Stimulated activated CD8-positive, alpha-beta memory T cell treated with anti-CD3 and anti-CD28 coated beads, Interleukin-7, amount 100 ng/mL, for 48 hours (primary cell): ENCODE measurements at places on chromosomes 6 and 20.

DNA sequence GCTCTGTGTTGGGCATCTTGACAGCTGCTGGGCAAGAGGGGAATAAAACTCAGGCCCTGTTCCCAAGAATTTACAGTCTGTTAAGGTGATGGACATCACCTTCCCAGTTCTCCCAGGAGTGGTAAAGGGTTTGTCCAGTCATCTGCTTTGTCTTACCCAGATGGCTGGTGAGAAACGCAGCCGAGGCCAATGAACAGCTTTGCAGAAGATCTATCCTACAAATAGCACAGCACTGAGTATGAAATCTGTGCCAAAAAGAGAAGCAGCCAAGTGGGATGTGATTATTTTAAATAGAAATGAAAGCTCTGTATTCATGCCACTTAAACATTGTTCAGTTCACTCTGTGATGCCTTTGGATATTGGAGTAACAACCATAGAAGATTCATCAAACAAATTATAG lies 132.7 kb upstream of the SLC22A16 start:
- no peak for DNase-seq

GRCh38 chr20:12023194-12023795 lies 105.6 kb downstream of the BTBD3 start:
- DNase-seq: no peak

DNA sequence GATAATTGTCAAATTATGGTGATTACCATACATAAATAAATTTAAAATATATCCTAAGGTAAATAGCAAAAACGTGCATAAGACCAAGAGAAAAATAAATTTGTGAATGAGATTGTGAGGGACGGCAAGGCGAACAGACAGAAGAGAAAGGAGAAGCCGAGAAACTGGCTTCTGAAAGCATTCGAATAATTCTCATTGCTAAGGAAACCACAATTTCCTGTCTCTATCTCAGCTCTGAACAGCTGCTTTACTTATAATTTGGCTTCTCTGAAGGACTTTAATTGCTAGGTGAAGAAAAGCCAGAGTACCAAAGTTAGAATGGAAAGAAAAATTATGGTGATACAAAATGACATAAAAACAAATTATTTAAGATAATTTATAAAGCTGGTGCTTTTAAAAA lies 79.0 kb upstream of the RGS17 start:
- DNase-seq: no peak

DNA sequence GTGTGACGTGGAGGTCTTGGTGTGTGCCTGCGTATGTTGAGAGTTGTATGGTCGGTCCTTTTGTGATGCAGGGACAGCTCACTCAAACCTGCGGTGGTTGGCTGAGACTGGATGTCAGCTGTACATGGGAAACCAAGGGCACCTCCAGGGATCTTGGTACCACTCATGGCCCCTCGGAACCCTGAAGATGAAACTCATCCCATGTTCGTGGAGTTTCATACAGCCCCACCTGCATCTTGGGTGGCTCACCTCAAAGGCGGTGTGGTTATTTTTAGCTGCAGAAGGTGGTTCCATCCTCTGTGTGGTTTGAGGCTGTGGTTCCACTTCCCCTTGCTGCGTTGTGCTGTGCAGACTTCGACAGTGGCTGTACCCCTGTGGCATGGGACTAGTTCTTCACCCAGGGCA lies 52.6 kb upstream of the SLC22A1 start:
- no peak for DNase-seq

DNA sequence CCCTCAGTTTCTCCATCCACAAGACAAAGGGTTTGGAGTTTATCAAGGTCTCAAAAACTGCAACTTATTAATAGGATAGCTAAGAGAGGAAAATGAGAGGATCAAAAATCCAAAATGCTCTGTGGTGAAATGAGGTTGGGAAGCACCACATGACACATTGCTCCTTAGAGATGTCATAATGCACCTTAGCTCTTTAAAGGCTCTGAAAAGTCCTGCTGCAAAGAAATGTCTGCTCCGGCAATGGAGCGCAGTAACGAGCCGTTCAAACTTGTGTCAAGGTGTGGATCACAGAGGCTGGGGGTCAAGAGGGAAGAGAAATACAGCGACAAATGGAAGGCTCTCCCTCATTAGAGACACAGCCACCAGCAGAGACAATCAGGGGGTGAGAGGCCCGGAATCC lies 53.1 kb downstream of the BMP7 start:
- DNase-seq: no peak

DNA sequence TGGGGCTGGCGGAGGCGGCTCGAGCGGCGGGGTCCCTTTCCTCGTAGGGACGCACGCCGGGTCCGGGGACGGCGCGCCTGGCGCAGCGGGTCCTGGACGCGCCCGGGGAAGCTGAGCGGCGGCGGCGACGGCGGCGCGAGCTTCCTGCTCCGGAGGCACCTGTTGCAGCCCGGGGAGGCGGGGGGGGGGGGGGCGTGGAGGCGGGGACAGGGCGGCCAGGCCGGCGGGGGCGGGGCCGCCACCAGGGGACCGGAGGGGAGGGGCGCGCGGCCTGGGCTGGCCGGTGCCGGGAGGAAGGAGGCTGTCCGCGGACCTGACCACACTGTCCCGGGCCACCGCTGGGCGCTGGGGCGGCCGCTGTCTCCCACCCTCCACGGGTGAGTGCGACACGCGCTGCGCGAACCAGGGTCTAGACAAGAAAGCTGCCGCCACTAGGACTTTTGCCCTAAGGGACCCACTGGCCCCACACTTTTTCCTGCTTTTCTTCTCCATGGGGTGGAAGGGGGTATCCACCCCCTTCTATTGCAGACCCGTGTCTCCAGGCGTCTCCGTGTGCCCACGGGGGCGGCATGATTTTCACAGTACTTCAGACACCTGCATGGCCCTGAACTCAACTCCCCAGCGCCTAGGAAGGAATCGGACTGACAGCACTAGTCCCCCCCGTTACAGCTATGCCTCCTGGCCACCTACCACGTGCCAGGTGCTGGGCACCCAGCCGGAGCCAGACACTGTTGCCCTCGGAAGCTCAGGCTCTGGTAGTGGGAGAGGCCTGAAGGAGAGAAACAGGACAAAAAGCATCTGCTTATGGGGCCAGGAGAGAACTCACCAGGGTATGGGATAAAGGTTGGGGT lies at the start of gene NFATC2:
NFATC2 (minus strand) TSS at position 149 of the 851 bp plus-strand sequence. CDS start 220 bp downstream, outside the sequence.
- DNase-seq: no peak

DNA sequence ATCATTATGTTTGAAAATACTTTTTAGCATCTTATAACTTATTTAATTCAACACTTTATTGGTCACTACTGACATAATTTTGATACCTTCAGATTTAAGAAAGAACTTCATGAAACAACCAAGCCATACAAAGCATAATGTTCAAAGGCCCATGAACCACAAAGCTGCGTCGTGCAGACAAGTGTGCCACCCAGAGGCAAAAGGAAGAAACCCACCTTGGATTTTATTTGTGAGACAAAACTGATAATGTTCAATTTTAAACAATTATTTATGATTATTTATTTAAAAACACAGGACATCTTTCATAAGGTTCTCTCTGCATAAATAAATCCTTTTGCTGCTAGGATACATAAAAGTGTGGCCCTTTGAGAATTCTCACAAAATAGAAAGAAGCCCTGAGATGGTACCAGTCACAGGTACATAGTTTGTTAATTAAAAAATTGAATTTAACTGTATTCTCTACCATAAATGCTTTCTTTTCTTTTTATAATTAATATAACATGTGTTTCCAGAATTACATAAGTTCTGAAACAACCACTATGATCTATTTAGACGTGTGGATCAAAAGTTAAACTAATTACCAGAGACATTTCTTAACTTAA lies 143.7 kb downstream of the RALGAPA2 start:
- no peak for DNase-seq

DNA sequence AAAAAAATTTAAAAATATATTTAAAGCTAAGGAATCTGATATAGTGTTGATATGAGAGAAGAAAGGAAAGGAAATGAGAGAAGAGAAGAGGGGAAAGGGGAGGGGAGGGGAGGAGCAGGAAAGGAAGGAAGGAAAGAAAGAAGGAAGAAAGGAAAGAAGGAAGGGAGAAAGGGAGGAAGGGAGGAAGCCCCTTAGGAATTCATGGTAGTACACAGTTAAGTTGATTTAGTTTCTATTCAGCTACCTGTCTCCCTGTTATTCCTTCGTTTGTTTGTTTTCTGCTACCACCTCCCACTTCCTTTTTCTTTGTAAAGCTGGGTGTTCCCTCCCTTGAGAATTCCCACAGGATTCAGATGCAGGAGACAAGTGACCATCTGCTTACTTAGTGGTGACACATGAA lies 1025.4 kb upstream of the FLRT3 start:
- no peak for DNase-seq

DNA sequence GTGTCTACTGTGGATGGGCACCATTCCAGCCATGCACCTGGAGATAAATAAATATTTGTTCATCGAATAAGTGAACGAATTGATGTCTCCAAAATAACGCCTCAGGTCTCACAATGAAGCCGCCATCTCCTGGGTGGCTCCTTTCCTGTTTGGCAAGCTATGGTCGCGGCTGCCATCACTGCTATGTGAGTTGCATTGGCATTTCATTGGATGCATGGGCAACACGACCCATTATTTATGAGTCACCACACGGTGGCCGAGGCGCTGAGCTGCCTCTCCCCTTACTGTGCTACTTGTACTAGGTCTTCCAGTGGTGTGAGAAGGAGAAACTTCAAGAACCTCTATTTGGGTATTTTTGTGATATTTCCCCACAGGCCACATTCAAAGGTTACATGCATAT lies 21.3 kb upstream of the PDE10A start:
- no peak for DNase-seq

DNA sequence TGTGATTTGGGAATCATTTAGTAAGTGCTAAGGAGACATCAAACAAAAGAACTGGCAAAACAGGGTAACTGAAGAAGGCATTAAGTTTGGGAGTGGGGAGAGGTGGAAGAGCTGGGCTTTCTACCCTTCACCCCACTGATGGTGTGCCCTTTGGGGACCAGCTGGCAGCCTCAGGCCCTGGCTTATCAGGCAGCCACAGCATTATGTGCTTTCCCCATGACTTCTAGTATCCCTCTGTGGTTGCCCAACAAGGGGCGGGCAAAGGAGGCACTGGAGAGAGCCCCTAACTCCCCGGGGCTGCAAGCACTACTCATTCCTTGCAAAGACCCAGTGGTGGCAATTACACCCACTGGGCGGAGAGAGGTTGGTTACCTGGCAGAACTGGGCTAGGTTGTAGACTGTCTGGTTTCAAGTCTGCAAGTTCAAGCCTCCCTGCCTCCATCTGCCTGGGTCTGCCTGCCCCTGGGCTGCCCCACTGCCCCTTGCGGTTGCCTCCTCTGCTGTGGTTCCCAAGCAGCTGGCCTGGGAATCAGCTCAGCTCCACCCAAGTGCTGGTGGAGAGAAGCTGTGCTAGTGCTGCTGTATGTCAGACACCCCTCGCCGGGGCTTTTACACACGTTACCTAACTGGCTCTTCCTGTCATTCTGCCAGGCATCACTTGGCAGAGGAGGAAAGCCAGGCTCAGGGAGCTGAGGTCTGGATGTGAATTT lies 29.9 kb downstream of the KCNK5 start:
- DNase-seq: no peak

DNA sequence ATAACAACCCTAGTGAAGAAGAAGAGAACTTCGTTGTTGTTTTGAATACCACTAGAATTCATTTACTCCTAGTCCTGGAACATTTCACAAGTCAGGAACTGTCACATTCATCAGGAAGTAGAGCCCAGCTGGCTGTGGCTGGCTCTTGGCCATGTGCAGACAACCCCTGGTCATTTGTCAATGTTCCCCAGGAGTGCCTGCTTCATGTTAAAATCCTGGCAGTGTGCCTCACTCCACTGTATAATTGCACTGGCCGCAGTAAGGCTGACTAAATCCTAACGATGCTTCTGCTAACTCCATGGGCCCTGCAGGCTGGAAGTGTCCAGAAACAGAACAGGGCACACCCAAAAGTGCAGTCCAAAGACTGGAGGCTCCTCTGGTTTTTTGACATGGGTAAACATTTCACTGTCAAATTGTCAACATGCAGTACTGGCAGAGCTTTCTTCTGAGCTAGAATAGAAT lies 41.5 kb upstream of the ADGRF1 start:
- DNase-seq: no peak

GRCh38 chr20:10949930-10950783 lies 276.4 kb upstream of the JAG1 start:
- DNase-seq: no peak

DNA sequence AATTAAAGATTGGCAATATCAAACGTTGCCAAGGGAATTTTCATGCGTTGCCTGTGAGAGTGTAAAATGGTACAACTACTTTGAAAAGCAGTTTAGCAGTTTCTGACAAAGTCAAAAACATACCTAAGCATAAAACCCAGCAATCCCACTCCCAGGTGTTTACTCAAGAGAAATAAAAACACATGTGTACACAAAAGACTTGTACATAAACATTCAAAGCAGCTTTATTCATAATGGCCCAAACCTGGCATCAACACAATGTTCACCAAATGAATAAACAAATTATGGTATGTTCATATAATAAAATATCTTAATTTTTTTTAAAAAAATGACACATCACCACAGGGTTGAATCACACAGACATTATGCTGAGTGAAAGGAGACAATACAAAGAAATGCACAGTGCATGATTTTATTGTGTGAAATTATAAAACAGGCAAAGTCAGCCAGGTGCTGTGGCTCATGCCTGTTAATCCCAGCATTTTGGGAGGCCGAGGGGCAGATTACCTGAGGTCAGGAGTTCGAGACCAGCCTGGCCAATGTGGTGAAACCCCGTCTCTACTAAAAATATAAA lies 240.4 kb upstream of the MARCKS start:
- DNase-seq: no peak

- no peak for DNase-seq
Observed at GRCh38 chr6:38990475-38990874, 58.1 kb upstream of the GLP1R start.

DNA sequence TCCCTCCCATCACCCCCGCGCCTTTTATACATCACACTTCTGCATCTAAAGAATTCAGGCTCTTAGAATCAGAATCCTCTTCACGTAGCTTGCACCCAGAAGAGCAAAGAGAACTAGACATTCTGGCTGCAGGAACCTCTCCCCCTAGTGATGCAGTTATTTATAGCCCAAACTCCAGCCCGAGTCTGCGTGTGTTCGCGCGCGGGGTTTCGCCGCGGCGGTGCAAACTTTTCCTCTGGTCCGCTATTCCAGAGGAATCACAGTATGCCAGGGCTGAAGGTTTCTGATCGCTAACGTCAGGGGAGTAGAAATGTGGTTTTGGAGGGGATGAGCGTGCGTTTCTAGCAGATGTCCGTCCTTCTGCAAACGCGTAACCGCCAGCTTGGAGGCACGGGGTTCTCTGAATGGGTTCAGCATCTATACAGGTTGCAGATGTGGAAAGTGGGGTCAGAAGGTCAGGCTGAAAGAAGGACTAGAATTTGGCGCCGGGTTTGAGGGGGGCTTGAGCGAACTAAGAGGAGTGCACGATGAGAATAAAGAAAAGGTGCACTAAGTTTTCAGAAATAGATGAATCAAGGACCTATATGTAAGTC lies 1.8 kb downstream of the EPHA7 start:
- no peak for DNase-seq

DNA sequence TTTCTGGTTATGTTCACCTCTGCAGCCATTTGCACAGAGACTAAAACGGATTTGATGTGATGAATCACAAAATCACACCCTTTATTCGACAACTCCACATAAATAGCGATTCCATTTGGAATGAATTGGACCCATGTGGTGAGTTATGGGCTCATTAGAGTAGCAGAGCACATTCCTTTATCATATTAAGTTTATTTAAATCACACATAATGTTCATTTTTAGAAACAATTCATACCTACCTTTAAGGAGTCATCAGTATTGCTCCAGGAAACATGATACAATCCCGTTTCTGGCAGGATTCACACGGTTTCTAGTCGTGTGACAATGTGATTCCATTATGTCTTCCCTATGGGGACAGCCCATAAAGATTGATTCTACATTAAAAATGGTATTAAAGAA lies 303.5 kb downstream of the CDH4 start:
- no peak for DNase-seq
